ENCODE measurements at places on chromosomes 5 and 9. TPM values are rescaled to one million over a fixed set of nuclear protein-coding genes. Genes with fewer than 3 reads are reported as not detected.

The FBP2 gene
- 0.88 TPM for total RNA-seq

The FBP1 gene
- 238 TPM for total RNA-seq

The CCDC192 gene
- not detected for total RNA-seq

The AK1 gene
- total RNA-seq, result 154 TPM

The SPATA31D4 gene
- total RNA-seq, result not detected

GRCh38 chr9:92493749-92494387 lies 11.6 kb upstream of the ASPN start:
- DNase-seq, result no peak

DNA sequence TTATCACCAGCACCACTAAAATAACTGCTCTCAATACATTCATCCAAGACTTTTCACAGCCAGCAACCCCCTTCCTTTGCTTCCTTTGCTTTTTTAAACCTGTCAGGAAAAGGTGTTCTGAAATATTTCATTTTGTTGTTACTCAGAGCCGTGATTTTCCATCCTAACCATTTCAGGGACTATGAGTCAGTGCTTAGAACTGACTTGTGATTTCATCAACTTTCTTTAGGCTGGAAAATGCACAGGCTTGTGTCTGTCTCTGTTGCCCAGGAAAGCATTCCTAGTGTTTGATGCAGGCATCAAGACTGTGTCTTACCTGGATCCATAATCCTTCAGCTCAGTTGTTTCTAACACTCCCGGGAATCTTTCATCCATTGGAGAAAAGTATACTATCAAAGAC lies 805.6 kb downstream of the BRINP1 start:
- no peak for DNase-seq

GRCh38 chr9:97359147-97359546 lies 51.7 kb downstream of the CCDC180 start:
- no peak for DNase-seq

DNA sequence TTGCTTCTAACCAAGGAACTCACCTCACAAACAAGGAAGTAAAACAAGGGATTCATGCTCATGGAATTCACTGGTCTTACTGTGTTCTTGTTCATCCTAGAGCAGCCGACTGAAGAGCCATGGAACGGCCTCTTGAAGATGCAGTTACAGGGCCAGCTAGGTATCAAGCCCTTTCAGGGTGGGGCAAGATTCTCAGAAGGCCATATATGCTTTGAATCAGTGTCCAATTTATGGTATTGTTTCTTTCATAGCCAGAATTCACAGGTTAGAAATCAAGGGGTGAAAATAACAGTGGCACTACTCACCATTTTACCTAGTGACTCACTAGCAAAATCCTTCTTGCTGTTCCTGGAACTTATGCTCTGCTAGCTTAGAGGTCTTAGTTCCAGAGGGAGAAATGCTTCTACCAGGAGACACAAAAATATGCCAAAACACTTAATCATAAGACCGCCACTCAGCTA lies 159.5 kb upstream of the CDH10 start:
- DNase-seq, result no peak

DNA sequence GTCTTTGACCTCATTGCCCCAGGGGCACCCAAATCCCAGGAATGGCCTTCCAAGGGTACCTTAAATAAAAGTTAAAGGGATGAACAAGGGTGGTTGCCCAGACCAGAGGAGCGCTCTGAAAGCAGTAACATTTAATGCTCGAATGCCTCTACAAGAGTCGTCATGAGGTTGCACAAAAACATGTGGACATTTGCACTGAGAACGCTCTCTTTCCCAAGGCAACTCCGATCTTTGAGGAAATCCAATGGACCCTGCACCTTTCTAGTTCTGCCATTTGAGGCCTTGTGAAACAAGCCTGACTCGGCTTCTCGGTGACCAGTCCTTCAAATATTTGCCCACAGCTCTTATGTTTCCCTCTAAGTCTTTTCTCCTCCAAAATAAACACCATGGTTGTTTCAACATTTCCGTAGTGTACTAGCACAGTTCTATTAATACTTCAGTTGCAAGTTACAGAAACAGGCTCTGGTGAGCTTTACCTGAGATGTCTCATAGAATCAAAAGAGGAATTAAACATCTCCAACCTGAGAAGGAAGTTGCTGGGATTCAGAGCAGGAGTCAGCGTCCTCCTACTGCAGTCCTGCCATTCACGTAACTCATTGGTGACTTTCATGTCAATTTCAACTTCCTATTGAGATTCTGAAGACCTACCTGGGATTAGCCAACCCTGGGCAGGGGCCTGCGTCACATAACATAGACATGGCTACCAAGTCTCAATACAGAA lies 168.8 kb upstream of the RAI14 start:
- DNase-seq, result peak; percentile 68

- peak; percentile 94 for DNase-seq
Measured at GRCh38 chr5:24539613-24540012, 105.2 kb downstream of the CDH10 start.

GRCh38 chr5:67315082-67315989 lies 118.7 kb upstream of the CD180 start:
- no peak for DNase-seq

DNA sequence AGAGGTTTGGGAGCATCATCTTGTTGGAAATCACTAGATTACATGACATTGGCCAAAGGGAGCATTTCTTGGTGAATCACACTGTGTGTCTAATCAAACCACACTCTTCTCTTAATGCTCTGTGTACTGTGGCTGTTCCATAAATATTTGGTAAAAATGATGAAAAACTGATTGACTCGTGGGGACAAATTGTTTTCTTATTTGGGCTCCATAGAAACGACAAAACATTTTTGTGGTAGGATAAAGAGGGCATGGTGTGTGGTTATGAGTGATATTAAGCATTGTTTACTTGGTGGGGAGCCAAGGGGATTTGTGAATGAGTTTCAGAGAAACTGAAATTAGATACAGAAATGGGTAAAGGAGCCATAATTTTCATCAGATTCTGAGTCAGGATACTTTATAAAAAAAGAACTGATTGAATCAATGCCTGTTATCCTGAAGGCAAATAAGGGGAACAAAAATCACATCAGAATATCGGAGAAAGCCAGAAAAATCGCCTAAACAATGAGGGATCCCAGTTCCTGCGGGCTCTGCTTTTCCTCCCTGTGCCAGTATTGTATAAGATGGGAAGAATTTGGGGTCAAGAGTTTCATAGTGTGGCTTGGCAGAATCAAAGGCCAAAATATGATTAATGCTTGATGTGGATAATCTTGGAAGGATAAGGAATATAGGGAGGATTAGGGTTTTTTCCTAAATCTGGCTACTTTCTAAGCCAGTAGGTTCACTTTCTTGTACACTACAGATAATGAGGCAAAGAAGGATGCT lies 33.3 kb downstream of the FBXL7 start:
- peak; percentile 73 for DNase-seq

GRCh38 chr5:17129093-17129849 lies 88.2 kb upstream of the BASP1 start:
- DNase-seq, result peak; percentile 53

- peak; percentile 43 for DNase-seq
Measured at GRCh38 chr5:39599721-39600431, 175.1 kb upstream of the DAB2 start.

DNA sequence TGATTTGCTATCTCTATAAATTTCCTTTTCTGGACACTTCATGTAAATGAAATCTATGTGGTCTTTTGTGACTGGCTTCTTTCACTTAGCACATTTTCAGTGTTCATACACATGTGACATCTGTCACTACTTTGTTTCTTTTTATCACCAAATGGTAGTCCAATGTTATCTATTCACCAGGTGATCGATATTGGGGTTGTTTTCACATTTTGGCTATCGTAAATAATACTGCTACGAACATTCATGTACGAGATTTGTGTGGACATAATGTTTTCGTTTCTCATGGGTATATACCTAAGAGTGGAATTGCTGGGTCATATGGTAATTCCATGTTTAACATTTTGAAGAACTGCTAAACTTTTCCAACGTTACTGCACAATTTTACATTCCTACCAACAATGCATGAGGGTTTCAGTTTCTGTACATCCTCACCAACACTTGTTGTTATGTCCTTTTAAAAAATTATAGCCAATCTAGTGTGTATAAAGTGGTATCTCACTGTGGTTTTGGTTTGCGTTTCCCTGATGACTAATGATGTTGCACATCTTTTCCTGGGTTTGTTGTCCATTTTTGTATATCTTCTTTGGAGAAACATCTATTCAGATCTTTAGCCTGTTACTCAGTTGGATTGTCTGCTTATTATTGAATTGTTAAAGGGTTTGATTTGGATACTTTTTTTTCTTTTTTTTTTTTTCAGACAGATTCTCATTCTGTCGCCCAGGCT lies 263.0 kb downstream of the PDZD2 start:
- DNase-seq, result no peak

DNA sequence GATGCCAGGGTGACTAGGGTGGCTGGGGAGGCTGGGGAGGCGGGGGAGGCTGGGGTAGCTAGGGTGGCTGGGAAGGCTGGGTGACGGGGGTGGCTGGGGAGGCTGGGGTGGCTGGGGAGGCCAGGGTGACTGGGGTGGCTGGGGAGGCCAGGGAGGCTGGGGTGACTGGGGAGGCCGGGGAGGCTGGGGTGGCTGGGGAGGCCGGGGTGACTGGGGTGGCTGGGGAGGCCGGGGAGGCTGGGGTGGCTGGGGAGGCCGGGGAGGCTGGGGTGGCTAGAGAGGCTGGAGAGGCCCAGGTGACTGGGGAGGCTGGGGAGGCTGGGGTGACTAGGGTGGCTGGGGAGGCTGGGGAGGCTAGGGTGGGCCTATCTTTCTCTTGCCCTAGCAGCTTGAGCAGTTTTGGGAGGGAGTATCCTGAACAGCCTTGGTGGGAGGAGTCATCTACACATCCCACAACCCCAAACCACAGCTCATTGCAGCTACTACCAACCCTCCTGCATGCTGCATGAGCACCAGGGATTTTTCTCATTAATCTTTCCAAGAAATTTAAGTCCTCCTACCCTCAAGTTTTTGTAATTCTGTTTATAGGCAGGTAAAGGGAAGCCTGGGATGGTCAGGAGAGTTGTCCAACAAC lies 203.2 kb upstream of the IRX1 start:
- DNase-seq, result peak; percentile 30

- no peak for DNase-seq
Measured at GRCh38 chr5:108997720-108998119, 250.0 kb downstream of the FER start.

DNA sequence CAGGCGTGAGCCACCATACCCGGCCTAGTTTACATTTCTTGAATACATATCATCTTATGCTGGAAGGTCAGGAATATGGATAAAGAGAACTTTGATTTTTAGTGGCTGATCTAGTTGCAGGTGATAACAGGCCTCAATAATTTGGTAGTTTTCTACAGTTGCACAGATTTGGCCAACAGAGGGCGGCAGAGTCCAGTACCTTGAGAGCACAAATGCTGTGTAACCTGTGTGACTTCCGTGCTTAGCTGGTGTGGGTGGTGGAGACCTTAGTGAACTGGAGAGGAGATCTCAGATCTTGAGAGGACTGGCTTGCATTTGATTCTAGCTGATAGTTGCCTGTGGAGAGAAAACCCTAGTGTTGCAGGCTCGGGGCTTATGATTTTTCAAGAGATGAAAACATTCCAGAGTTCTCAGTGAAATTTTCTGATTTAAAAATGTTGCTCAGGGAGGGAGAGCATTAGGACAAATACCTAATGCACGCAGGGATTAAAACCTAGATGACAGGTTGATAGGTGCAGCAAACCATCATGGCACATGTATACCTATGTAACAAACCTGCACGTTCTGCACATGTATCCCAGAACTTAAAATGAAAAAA lies 17.4 kb upstream of the GPR151 start:
- peak; percentile 38 for DNase-seq

GRCh38 chr9:130138791-130139190 lies 33.4 kb upstream of the NCS1 start:
- peak; percentile 76 for DNase-seq

DNA sequence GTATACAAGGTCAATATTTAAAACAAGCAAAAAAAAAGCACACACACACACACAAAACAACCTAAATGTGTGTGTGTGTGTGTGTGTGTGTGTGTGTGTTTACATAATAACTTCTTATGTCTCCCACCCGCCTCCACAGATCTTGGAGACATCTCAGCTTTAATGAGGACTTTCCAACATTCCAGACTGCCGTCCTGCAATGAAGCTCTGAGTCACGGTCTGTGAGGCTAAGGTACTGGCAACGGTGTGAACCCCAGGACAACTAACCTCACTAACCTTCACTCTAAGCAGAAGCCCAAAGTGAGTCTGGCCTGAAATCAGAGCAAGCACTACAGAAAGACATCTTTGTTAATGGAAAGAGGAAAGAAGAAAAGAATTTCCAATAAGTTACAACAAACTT lies 22.3 kb downstream of the ZNF474 start:
- no peak for DNase-seq

DNA sequence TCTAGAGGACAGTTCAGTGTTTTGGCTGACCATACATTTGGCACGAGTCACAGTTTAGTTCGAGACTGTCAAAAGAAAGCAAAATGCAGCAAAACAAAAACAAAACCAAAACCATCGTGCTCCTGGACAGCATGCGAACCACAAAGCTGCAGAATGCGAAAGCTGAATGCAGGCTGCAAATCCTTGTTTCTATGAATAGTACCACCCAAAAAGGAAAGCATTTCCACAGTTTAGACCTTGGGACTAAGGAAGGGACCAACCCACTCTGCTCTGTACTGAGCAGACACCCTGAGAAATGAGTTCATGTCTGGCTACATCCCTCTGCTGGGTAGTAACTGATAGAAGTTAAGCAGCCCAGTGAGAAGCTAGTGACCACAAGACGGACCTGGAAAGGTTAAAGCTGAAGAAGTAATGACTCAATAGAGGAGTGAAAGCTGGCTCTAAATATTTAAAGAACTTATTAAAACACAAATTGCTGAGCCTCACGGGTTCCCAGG lies 3.9 kb downstream of the GCNT4 start:
- DNase-seq, result no peak

GRCh38 chr5:10502130-10502529 lies 60.5 kb downstream of the ROPN1L start:
- DNase-seq, result no peak

- peak; percentile 74 for DNase-seq
Measured at GRCh38 chr9:126301985-126302603, 24.5 kb upstream of the MVB12B start.

DNA sequence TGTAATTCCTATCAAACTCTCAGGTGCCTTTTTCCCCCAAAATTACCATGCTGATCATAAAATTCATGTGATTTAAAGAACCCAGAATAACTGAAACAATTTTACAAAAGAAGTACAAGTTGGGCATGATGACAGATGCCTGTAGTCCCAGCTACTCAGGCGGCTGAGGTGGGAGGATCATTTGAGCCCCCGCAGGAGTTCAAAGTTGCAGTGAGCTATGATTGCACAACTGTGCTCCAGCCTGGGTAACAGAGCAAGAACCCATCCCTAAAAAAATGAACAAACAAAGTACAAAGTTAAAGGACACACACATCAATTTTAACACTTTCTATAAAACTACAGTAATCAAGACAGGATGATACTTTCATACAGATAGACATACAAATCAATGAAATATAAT lies 97.9 kb upstream of the LPAR1 start:
- no peak for DNase-seq

All from lung (tissue), 17 donors.